ENCODE measurements at places on chromosomes 2 and 18.

GRCh38 chr2:144607099-144607498, 87.2 kb upstream of the ZEB2 start:
- DNase-seq, result no peak

DNA sequence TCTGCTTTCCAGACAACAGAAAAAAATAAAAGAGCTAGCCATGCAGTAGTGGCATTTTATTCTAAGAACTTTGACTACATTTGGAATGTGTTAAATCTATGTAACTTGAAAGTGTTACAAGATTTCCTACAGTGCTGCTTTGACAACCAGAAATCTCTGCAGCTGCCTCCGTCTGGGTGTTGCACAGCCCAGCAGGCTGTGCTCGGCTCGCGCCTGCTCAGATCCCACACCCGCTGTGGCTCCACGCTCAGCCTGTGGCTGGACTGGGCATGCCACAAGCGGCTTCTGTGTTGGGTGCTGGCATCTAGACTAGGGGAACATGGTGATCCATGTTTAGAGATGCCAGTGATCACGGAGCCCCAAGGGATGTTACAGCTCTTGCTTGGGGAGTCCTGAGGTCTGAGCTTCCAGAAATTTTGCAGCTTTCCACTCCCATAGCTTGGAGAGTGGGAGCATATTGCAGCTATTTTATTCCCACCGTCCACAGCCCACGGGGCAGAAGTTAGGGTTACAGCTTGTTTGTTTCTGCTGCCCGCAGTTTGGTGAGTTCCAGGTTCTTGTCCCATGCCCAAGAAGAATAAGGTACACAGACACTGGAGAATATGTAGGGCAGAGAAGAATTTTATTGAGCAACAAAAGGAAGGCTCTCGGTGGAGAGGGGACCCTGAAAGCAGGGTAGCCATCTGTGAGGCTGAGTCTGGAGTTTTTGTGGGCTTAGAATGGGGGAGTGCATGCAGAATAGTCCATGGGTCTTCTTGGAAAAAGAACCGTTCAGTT, 44.1 kb downstream of the FAM171B start:
- no peak for DNase-seq

DNA sequence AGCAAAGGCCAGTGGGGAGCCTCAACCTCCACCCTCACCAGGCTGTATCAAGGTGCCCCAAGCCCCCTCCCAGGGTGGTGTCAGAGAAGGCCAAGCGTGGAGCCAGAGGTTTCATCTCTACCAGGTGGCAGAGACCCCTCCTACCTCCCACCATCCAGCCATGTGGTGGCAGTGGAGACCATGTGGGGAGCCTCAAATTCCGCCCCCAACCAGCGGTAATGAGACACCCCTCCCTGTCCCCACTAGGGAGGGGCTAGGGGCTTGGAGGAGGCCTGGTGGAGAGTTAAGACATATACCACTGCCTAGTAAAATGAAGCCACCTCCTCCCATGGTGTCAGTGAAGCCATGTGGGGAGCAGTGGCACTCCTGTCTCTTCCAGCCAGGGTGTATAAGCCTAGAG, 24.4 kb upstream of the YPEL5 start:
- no peak for DNase-seq

GRCh38 chr2:8633735-8634313, 48.0 kb upstream of the ID2 start:
- no peak for DNase-seq

DNA sequence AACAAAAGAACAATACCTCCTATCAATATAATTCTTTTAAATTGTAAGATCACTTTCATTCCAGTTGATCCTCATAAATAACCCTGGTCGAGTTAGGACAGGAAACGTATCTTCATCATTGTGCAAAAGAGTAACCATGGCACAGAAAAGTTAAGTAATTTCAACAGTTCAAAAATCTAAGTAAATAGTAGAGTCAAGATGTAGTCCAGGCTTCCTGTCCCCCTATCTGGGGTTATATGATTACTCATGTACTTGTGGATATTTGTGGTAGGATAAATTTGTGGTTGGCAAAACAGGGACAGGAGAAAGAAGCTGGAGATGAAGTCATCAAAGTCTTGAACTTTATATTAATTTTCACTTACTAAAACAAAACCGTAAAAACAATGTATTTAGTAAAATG, 772.6 kb downstream of the TSN start:
- no peak for DNase-seq

- DNase-seq, result peak; percentile 24
These were observed 26.9 kb downstream of the C18orf63 start for GRCh38 chr18:74342416-74343043.

DNA sequence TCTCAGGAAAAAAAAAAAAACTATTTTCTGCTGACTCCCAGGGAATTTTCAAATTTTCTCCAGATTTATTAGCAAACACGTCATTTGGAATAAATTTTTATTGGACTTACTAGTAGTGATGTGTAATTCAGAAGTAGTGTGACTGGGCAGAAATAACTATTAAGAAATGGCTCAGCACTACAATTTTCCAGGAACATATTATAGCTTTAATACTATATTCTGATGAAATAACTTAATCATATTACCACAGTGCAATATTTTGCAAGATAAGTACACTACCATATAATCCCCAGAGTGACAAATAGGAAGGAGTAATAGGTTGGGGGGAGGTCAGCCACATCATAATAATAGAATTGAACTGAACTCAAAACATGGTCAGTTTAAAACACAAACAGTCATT, 19.7 kb upstream of the TNFAIP6 start:
- no peak for DNase-seq

DNA sequence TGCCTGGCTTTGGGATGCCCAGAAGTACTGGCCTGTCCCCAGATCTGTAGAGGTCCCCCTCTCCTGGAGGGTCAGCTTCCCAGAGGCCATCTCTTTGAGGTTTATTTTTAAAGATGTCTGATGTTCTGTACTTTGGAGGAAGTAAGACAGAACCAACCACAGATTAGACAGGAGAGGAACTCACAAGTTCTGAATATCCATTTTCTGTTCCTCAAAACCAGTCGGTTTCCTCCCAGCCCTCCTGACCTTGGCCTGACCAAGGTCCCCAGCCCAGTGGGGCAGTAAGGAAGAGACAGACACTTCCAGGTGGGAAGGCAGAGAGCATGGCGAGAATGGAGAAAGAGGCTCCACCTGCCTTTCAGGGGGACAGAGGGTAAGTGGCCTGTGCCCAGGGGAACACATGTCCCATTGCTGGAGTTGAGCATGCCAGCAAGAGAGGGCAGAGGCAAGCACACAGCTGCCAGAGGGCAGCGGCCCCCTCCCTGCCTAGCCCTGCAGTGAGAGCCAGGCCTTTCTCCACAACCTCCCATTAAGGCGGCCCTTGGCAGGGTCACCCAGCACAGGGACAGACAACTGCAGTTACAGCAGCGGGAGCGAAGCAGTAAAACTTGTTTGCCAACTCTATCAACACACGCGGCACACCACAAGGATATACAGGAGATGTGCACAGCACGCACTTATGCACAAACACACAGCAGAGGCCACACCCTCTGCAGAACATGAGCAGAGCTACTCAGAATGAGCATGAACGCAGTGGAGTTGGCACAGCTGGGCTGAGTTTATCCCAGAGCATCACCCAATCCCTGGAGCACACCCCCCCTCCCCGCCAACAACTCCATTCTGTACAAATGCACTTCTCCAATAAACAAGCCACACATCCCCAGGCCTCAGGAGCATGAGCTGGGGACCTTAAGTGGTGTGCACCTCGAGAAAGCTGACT, 18.5 kb upstream of the SEMA4C start:
- no peak for DNase-seq

GRCh38 chr2:240347949-240348500, 87.4 kb upstream of the GPC1 start:
- no peak for DNase-seq

DNA sequence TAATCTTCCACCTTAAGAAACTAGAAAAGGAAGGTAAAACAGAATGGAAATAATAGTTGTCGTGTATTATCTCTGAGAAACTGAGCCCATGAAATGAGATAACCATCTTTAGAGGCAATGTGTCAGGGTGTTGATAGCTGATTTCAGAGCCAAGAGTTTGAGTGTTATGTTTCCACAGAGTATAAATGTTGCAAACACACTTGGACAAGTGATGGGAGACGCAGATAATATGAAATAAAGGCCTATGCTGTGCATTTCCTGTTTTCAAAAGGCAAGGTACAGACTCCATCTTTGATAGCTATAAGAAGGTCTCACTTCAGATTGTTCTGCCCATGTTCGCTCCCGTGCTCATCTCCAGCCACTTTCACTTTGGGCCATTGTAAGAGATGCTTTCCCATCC, 25.9 kb upstream of the DNER start:
- no peak for DNase-seq

GRCh38 chr2:229974266-229974665, 52.0 kb downstream of the FBXO36 start:
- no peak for DNase-seq

DNA sequence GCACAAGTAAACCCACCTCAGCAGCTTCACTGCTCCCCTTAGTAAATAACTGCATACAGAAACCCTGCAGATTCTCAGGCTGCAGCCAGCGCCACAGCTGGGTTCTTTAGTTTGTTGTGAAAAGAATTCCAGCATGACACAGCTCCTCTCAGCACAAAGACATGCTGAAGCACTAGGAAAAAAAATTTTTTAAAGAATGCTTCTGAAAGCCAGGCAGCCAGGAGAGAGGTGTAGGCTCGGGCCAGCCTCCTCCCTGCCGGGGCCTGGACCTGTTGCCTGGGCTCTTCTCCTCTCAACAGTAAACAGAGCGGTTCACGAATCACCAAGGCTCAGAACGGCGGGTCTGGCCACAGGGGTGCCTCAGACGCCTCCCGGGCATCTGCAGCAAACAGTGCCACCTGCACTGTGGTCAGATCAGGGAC, 95.7 kb upstream of the POU3F3 start:
- DNase-seq, result no peak

DNA sequence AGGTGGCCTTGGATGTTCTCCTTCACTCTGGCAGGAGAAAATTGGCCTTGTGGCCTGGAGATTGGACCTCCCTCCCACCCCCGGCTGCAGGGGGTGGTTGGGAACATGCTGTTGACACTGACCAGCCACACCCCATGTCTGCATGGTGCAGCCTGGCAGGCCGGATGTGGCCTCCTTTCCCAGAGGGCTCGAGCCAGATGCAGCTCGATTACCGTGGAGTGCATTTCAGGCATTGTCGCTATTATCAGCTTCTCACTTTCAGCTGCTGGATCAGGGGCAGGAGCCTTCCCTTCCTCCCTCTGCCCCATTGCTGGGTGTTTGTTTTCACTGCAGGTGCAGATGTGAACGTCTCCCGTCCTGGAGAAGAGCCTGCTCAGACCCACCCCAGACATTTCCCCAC, 211.0 kb upstream of the SIX2 start:
- DNase-seq, result no peak

- DNase-seq, result peak; percentile 8
These were observed 12.4 kb downstream of the KIF5C start for GRCh38 chr2:148887350-148888002.

DNA sequence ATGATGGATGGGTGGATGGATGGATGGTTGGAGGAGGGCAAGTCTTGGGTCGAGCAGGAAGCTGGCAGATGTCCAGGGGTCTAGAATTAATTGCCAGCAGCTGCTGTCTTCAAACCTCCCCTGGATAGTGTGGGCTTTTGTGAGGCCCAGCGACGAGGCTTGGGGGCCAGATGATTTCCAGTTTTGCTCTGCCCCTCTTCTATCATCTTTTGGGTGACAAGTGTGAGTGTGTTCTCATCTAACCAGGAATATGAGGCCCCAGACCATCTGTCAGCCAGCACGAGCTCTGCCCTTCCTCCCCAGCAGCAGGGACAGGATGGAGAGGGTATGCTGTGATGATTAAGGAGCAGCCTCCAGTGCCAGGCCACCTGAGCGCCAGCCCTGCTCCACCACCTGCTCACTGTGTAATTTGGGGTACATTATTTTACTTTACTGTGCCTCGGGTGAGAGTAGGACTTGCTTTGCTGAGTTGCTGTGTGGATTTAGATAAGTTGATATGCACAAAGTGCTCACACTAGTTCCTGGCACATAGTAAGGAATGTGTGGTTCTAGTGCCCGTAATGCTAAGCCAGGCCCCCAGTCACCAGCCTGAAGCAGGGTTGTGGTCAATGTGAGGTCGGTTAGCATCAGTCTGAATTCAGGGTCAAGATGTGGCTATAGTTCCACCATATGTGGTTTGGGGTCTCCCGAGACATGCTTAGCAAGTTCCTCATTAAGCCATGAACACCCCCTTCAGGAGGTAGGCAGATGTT, 251.1 kb downstream of the CYP26B1 start:
- DNase-seq, result no peak

GRCh38 chr2:35220461-35220860, 1135.1 kb upstream of the CRIM1 start:
- DNase-seq, result no peak

DNA sequence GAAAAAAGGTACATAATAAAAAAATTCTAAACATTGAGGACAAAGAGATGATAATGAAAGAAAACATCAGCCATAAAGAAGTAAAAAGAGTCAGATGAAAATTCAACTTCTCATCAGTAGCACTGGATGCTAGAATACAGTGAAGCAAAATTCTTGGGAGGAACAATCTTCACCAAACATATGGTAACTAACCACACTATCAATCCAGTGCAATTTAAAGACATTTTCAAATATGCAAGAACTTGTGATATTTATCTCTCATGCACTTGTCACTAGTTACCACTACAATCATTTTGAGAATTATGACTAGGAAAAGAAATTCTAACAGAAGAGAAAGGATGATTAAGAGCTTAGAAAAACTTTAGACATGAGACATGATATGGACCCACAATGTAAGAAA, 127.4 kb downstream of the RTTN start:
- no peak for DNase-seq

DNA sequence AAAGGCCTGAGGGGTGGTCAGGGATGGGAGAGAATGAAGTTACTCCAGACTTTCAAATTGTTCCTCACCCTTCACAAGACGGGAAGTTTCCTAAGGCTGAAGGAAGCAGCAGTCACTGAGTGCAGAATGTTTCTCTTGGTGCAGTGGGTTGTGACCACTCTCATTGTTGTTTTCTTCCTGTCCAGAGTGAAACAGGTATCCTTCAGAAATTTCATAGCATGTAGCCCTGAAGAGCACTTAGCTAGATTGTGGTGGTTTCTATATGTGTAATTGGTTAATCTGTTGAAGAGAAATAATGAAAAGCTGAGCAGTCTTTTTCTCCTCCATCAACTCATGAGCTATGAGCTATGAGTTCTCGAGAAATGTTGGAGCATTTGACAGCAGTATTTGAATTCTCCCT, 96.8 kb downstream of the GPD2 start:
- DNase-seq, result no peak

DNA sequence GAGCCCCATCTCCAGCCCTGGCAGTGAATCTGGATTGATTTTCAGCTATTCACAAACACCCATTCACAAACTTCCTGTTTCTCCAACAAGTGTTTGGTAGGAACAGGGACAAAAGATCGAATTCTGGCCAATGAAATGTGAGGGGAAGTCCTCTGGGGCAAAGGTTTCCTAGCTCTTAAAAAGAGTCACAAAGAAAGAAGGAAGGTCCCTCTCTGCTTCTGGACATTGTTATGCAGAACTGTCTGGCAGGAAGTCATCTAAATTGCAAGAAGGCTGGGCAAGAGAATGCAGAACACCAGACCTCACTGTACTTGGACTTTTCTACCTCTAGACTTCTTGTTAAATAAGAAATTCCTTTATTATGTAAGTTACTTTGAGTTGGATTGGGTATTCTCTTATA, 137.3 kb downstream of the CCDC148 start:
- no peak for DNase-seq

- no peak for DNase-seq
These were observed 90.5 kb downstream of the ASAP2 start for GRCh38 chr2:9297156-9297555.

GRCh38 chr18:45243340-45244110, 371.8 kb upstream of the SLC14A2 start:
- DNase-seq, result no peak

Data from central memory CD4-positive, alpha-beta T cell (primary cell).